ENCODE measurements at places on chromosomes 12 and 14.

GRCh38 chr14:51206462-51206861 lies 33.6 kb upstream of the TMX1 start:
- DNase-seq = no peak

GRCh38 chr12:2337031-2338010 lies 284.5 kb downstream of the CACNA1C start:
- no peak for DNase-seq

- no peak for DNase-seq
These were observed 66.1 kb downstream of the SIX6 start for GRCh38 chr14:60575008-60575407.

DNA sequence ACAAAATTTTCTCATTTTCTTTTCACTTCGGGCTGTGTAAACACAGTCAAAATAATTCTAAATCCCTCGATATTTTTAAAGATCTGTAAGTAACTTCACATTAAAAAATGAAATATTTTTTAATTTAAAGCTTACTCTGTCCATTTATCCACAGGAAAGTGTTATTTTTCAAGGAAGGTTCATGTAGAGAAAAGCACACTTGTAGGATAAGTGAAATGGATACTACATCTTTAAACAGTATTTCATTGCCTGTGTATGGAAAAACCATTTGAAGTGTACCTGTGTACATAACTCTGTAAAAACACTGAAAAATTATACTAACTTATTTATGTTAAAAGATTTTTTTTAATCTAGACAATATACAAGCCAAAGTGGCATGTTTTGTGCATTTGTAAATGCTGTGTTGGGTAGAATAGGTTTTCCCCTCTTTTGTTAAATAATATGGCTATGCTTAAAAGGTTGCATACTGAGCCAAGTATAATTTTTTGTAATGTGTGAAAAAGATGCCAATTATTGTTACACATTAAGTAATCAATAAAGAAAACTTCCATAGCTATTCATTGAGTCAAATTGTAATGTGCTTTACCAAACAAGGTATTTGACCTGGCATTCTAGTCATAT lies 4.8 kb downstream of the CDKN1B start:
- DNase-seq = no peak

All from HFF-Myc (cell line).